Right cardiac atrium (tissue), 5 donors: ENCODE measurements at places on chromosomes 11 and 22. TPM values are rescaled to one million over a fixed set of nuclear protein-coding genes. Genes with fewer than 3 reads are reported as not detected.
A peak's percentile ranks its signal among the peaks of the same experiment; 100 is the strongest.

- DNase-seq, result no peak
Observed at GRCh38 chr22:49207008-49208003, 620.4 kb downstream of the BRD1 start.

Gene PRODH
- 0.75 TPM for total RNA-seq

GRCh38 chr11:655036-655726 lies 18.1 kb downstream of the DRD4 start:
- no peak for DNase-seq

DNA sequence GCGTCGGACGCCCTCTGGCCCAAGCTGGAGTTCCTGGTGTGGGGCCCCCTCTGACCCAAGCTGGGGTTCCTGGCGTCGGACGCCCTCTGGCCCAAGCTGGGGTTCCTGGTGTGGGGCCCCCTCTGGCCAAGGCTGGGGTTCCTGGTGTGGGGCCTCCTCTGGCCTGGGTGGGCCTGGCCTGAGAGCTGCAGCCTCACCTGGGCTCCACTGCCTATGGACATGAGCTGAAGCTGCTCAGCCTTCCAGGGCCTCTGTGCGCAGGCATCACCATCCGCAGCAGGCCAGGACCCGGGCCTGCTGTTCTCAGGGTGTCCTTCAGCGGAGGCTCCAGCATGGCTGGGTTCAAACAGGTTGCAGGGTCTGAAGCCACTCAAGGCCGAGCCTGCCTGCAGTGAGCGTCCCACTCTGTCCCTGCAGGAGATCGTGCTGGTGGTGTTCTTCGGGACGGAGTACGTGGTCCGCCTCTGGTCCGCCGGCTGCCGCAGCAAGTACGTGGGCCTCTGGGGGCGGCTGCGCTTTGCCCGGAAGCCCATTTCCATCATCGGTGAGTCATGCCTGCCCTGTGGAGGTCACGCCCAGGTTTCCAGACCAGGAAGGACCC lies 125.5 kb downstream of the KCNQ1 start:
- peak; percentile 6 for DNase-seq

GRCh38 chr11:2910401-2910955 lies 18.7 kb downstream of the PHLDA2 start:
- no peak for DNase-seq

Gene PRDM11
- 28.7 TPM for total RNA-seq

DNA sequence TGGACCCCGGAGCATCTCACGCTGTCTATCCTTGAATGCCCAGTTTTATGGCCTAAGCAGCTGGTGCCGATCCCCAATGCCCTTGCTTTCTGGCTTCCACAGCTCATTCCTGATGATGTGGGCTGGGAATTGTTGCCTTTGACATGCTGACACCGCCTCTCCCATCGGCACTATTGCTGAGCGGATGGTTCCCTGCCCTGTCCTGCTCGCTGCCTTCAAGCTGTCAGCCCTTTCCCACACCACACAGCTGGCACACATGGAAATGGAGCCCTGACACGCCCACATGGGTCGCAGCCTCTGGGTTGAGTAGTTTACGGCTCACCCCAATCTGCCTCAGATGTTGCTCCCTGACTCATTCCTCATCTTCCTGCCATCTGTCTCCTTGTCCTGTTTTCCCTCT lies 110.2 kb upstream of the SESN3 start:
- no peak for DNase-seq
